ENCODE measurements at places on chromosomes 4 and X.

DNA sequence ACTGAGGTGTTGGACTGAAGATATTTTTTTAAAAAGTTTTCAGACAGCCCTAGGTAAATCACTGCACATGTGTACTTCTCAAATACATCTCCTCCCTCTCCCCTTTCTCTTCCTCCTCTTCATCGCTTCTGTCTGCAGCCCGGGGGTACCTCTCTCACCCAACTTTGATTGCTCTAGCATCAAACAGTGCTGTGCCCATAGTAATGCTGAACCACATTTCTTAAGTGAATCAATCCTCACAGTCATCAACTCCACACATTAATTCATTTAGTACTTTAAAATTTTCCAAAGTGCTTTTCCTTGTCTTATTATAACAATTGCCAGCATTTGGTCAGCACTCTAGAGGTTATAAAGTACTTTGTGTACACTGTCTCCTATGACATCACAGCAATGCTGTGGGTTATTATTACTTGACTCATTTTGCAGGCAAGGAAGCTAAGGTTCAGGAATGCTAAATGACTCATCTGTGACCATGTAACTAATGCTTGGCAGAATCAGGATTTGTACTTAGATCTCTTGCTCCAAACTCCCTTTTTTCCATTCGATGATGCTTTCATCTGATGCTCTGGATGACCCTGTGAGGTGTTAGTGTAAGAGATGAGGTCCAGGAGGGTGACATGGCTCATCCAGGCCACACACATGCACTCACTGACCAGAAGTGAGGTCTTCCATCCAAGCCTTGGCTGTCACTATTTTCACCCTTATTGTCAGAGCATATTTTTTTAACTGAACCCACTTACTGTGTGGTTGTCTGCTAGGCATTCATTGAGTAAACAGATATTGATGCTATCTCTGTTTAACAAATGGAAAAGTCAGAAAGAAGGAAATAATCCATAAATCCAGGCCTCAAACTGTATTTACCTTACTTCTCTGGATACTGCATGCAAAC lies 58.8 kb downstream of the RHOH start:
- no peak for DNase-seq

- DNase-seq = no peak
Observed at GRCh38 chr4:6568689-6569332, 6.2 kb upstream of the MAN2B2 start.

DNA sequence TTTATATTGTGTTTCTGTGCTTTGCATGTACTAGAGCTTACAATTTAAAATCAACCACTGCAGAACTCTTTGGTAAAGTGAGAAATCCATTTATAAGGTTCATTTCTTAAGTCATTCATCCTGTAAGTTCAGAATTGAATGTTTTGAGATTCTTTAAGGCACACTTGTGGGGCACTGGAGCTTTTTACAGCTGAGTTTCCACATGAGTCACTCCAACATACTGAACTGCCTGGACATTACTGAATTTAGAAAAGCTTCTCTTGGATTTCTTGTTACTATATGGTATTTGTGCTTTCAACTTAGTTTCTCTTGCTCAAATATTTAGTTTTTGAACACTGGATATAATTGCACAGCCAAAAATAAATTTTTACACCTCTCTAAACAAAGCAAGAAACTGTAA lies 226.3 kb downstream of the PACRGL start:
- DNase-seq = no peak

DNA sequence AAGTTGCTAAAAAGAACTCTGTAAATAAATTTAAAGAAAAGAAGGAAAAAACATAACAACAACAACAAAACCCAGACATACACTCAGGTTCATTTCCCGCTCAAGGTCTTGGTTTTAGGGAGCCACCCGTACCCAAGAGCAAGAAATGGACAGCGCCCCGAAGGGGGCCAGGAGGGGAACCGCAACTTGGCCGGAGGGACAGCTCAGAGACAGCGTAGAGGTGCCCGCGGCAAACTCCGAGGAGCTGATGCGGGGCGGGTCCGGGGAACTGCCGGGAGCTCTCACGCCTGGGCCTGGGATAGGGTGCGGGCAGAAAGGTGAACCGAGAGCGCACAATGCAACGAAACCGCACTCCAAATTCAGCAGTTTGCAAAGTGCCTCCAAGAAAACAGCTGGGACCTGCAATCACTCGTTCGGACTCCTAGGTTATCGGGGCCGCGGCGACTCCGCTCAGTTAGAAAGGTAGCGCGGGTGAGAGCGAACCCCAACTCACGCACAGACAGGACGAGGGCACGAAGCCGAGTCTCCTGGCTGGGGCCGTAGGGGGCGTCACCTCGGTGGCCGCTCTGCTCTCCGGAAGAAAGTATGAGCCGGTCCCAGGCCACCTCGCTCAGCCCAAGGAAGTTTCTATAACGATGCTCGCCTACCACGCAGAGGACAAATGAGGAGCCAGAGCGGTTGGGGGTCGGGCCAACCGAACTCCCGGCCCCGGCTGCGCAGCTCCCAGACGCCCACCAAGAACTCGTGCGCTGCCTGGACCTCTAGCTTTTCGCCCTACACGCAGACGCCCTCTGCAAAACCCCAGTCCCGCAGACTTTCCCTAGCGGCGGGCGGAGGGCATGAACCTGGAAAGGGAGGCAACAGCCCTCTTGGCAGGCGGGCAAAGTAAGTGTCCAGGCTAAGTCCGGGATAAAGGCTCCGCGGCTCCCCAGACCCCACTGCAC lies 1.4 kb downstream of the NDNF start:
- no peak for DNase-seq

DNA sequence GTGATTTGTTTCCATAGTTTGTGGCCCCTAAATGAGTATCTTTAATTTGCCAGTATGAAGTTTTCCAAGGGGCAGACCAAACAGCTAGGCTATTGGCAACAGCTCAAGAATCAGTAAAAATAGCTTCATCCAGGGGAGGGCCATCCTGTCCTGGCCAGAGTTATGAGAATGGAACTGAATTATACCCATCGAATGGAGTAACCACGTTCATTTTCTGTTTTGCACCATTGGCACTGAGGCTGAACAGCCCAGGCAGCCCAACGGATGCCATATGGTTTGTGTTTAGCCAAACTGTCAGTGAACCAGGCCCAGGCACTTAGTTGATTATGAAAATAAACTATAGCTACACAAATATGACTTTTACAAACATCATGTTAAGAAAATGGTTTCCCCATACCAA lies 17.7 kb upstream of the ASB5 start:
- peak; percentile 69 for DNase-seq

DNA sequence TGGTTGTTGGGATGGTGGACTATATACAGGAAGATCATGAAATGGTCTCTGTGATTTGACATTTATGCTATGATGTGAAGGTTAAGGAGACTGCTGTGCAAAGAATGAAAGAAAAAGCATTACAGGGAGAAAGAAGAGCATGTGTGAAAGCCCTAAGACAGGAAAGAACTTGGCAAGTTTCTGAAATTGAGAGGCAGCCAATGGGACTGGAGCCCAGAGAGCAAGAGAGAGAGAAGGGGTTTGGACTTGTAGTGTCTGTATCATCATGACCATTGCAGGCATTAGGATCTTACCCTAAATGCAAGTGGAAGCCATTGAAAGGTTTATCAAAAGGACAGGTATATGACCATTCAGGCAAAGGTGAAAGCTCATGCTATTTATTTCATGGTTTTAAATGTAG lies 147.1 kb downstream of the NAA11 start:
- no peak for DNase-seq

DNA sequence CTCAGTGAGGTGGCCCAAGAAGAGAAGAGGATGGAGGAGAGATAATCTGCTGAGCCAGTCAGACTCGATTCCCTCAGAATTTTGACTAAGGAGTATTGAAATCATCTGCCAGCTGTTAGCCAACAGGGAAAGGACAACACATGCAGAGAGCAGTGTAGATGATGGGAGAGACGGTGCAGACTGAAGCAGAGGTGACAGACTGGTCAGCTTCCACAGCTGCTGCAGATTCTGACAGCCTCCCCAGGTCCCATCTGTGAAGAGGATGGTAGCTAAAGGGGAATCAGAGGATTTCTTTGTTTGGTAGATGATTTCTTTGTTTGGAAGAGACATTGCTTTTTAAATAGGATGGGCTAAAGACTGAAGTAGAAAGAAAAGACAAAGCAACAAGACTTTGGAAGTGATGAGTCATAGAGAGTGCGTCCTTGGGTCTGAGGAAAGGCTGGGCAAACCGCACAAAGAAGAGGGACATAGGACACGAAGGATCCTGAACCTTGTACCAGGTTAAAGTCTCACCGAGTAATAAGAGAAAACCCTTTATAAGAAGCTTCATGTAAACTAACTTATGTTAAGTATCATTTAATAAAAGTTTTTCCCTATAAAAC lies 27.6 kb downstream of the INTU start:
- no peak for DNase-seq

GRCh38 chr4:97016186-97016907 lies 1126.9 kb downstream of the STPG2 start:
- no peak for DNase-seq

- no peak for DNase-seq
Observed at GRCh38 chr4:89497517-89498308, 190.1 kb upstream of the GPRIN3 start.

GRCh38 chrX:147884958-147885357 lies 26.8 kb upstream of the FMR1 start:
- no peak for DNase-seq

DNA sequence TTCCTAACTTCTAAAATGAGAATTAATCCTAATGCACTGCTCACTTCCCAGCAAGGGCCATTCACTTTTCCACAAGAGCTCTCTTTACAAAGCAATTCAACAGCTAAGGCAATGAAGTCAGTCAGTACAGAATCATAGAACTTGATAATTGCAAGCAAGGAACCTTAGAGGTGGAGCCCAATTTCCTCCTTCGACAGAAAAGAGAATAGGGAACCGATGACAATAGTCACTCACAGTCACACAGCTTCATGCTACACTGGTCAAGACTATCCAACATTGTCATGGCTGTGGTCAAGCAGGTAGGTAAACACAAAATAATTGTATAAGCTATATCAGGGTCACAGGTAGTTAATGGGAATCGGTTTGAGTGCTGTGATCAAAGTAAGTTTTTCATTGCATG lies 90.0 kb downstream of the ELOVL6 start:
- DNase-seq = no peak

- DNase-seq = no peak
Observed at GRCh38 chr4:99961711-99962110, 11.6 kb upstream of the H2AZ1 start.

- no peak for DNase-seq
Observed at GRCh38 chrX:33273535-33273934, 62.2 kb upstream of the DMD start.

- no peak for DNase-seq
Observed at GRCh38 chr4:41719417-41719816, 29.1 kb downstream of the PHOX2B start.

GRCh38 chrX:122092360-122092759 lies 1045.0 kb downstream of the GLUD2 start:
- no peak for DNase-seq

GRCh38 chr4:156870131-156870530 lies 101.5 kb downstream of the PDGFC start:
- DNase-seq = no peak

- DNase-seq = no peak
Observed at GRCh38 chr4:168619266-168619631, 122.4 kb downstream of the PALLD start.

DNA sequence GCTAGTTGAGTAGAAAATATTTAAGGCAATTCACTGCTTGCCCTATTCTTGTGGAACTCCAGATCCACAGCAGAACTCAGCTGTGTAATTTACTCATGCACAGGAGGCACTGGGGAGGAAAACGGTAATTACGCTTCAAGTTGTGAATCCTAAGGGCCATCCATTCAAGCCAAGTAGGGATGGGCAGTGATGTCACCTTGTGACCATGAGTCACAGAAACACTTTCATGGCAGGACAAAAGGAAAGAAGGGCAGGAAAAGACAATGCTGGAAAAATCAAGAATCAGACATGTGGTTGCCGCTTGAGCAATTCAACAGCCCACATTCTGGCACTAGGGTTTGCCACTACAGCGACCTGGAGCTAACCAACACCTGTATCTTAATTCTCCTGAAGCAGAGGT lies 1.4 kb downstream of the PAQR3 start:
- DNase-seq = no peak

DNA sequence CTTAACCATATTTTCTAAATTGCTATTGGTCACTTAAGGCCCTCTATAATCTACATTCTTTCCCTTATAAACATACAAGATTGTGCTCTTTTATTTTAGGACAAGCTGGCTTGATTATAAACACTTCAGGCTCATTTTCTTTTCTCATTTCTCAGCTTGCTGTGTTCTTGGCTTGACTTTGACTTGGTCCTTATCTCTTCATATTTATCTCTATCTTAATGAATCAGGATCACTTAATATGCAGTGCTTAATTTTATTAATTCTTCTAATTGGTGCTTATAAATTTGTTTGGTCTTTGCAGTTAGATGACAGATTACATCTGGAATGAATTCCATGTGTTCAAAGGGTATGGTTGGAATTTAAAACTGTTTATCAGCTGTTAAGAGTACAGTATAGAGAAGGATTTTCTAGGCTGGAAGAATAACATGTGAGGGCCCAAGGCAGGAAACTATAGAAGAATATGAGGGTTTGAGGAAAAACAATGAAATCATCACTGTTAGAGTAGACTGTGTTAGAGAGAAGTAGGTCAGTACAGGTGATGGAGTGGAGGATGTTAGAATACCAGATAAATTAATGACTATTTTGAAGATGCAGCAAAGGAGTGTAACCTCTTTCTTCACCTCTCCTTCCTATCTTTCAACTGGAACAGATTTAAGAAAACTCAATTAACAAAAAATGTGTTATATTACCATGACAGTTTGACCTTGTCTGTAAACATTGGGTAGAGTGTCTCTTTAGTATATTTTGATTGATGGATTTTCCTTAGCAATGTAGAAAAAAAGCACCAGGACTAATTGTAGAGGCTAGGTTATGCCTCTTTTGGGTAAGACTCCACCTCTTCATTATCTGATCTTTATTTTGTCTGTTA lies 169.6 kb downstream of the RAPGEF2 start:
- DNase-seq = no peak

- DNase-seq = no peak
Observed at GRCh38 chr4:51825341-51825740, 17.6 kb upstream of the DCUN1D4 start.

- no peak for DNase-seq
Observed at GRCh38 chr4:5137927-5138326, 86.6 kb downstream of the STK32B start.

- no peak for DNase-seq
Observed at GRCh38 chr4:146333187-146333894, 119.0 kb downstream of the REELD1 start.

Data from cerebellar nuclear complex (tissue), 1 donor.